Activated T-cell treated with anti-CD3 and anti-CD28 coated beads, Interleukin-2, amount 50 U/mL, for 48 hours (primary cell): ENCODE measurements at places on chromosomes 2 and 18.

DNA sequence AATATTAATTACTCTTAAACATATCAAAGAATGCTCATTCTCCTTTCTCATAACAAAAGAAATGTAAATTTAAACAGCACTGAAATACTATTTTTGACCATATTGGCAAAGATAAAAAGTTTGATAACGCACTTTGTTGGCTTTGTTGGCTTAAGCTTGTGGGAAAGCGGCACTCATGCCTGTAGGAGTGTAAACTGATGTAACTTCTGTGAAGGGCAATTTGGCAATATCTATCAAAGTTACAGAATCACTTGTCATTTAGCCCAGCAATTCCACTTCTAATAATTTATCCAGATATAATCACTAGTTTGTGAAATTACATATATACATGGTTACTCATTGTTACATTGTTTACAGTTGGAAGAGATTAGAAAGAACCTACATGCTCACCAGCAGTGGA, 311.8 kb upstream of the STON1 start:
- DNase-seq: no peak

DNA sequence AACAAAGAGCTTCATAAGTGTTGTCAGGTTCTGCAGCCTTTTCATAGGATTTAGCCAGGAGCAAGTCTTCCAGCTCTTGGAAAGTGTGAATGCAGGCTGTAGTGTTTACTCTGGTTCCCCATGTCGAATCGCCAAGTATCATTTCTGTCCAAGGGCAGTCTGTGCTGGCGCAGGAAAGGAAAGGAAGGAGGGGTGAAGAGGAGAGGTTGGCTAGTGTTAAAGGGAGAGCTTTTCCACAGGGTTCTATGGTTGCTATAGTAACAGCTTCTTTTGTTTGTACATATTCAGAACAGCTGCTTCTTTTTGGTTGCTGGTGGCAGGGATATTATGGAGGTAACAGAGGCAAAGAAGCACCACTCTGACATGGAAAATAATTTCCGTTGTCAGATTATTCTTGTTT, 69.9 kb downstream of the KCNH7 start:
- no peak for DNase-seq

GRCh38 chr18:46416706-46417638, 240.0 kb downstream of the LOXHD1 start:
- no peak for DNase-seq

GRCh38 chr18:35096677-35097011, 55.4 kb downstream of the MAPRE2 start:
- DNase-seq: no peak

- no peak for DNase-seq
These were observed 106.5 kb downstream of the SMAD7 start for GRCh38 chr18:48844271-48844670.

GRCh38 chr2:25280051-25280687, 61.6 kb downstream of the DNMT3A start:
- DNase-seq: no peak

DNA sequence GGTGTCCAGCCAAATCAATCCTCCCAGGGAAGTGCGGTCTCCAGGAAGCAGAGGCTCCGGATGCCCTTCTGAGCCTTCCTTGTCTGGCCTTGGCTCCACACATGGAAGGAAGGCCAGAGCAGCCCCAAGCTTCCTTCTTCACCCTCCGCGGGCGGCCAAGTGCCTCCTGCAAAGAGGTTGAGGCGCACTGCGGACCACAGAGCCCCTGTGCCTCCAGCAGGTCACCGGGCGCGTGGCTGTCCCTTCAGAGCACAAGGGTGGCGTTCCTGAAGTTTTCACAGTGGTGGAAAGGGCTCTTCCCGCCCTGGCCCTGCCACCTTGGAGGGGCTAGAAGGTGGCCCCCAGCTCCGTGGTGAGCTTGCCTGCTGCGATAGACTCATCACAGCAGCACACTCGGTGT, 175.9 kb upstream of the RAB12 start:
- no peak for DNase-seq

DNA sequence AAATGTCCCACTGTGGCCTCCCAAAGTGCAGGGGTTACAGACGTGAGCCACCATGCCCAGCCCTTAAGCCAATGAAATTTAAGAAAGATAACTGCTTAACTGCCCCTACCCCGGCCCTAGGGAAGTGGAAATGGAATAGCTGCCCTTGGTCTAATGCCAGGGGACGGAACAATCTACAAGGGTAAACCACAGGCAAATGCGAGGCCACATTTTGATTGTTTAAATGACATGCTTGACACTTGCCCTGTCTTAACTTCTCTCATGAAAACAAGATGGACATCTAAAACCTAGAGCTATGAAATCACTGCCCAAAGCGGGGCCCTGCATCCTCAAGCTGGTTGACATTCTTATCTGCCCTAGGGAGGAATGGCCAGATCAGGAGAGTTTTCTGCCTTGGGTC, 5.5 kb upstream of the ITSN2 start:
- DNase-seq: no peak

DNA sequence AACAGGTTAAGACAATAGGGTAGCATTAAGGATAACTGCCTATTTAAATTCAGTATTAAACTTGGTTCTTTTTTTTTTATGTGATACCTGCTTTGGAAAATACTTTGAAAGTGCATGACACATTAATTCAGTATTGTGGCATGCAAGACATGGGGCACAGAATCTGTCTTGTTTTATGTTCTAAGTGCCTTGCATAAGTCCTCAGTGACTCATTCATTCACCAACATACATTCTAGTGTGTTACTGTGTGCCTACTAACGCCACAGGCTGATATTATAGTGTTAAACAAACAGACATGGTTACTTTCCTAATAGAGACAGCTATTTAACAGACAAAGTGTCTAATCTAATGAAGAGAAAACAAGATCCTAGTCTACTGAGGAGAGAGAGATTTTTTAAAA, 91.7 kb downstream of the GCA start:
- no peak for DNase-seq

- DNase-seq: no peak
These were observed 640.9 kb upstream of the SETBP1 start for GRCh38 chr18:44039826-44040225.

- DNase-seq: no peak
These were observed 214.5 kb downstream of the ZBTB7C start for GRCh38 chr18:48194591-48195181.

DNA sequence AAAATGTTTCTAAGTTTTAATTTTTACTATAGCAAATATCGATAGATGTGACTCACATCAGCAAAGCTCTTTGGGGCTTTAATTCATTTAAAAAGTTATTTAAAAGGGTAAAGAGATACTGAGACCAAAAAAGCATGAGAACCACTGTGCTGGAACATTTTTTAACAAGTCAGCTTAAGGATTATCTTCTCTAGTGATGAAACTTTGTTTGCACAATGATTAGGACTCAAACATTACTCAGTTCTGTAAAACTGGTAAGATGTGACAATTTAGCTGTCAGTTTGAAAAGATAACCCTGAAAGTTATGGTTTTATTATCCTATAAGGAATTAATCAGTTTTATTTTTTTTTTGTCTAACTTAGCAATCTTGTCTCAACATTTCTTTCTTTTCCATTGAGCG, 301.4 kb downstream of the TSN start:
- DNase-seq: no peak

GRCh38 chr2:227813562-227814353, at the start of gene CCL20:
Gene CCL20 (plus strand): TSS chr2:227813842. CDS start chr2:227813912, 70 bp downstream.
- no peak for DNase-seq

GRCh38 chr2:159043710-159044109, 75.3 kb downstream of the TANC1 start:
- no peak for DNase-seq

DNA sequence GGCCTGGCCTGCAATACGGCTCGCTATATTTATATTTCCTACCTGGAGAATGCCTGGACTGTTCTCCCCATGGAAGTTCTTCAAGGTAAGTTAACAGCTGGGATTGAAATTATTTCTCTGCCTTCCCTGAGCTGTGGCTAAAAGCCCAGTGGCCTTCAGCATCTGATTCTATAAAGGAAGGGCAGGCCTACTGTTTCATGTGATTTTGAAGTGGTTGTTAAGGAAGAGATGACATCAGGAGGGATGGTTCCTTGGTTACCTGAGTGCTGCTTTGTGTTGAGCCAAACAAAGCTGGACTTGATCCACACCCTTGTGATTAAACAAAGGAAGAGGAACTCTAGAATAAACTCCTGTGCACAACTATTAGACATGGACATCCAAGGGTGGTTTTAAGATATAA, 61.6 kb downstream of the MFSD6 start:
- DNase-seq: no peak

DNA sequence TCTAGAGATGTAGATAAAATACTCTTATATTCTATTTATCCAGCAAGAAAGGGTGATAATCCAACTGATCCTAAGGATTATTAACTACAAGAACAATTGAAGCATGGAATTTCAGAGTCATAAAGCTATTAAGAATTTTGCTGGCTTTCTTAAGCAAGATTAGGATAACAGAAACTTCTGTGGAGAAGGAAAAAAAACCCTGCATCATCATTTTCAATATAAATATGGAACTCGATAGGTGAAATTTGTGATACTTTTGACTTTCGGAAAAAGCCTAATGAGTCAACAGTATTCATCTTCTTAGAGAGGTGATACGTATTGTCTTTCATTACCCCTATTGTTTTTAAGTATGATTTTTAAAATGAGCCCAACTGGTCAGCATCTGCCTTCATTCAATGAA, 593.3 kb downstream of the CPS1 start:
- no peak for DNase-seq

DNA sequence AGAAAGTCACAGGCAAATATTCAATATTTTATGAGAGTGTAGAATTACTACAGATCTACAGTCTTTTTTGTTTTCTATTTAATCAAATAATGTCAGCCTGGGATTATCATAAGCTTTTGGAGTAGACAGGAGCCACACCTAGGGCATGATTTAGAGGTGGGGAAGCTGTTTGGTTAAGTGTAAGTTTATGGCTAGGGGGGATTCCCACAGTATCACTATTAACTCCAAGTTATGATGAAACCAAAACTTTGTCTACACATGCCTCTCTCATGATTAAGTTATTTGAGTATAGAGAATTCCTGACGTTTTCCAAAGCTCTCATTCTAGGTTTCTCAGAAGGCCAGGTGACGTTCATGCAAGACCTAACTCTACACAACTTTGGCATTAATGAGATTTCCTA, 2.1 kb downstream of the SERPINB10 start:
- DNase-seq: no peak

GRCh38 chr2:136070913-136071312, 47.0 kb downstream of the CXCR4 start:
- DNase-seq: no peak

DNA sequence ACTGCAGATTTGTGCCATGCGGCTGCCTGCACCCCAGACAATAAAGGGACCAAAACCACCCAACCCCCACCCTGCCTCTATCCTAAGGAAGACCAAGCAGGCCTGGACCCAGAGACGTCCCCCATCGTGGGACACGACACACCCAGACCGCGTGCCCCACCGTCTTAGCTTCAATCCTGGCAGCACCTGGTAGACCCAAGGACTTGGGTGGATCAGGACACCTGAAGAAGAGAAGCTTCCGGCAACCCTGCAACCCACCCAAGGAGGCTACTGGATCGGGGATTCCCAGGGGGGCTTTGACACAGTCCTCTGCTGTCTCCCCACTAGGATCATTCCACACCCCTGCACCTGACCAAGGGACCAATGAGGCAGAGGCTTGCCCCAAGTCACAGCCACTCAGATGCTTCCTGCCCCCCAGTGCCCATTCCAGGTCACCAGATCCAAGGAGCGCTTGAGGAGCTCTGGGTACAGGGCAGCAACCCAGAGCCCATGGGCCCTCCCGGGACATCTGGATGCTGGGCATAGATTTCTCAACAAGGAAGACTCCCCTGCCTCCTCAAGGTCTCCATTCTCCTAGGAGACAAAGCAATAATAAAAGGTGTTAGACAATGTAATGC, 3.6 kb downstream of the ALPI start:
- no peak for DNase-seq

GRCh38 chr2:197960786-197961185, 156.4 kb downstream of the PLCL1 start:
- no peak for DNase-seq

GRCh38 chr2:144521686-144522085, 1.8 kb upstream of the ZEB2 start:
- DNase-seq: no peak

DNA sequence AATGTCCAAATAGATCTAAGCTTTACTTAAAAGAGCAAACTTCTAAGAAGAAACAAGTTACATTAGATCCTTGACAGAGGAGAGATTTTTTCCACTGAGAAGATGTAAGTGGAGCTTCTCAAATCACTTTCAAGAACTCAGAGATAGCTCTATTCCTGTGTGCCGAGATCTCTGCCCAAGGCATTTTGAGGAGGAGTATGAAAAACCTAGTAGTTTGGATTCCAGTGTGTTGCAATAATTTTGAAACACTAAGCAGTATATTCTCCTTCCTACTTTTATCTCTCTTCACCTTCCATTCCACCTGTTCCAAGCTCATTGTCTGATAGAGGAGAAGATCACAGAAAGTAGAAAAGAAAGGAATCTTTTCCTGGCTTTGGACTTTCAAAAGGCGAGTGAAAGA, 192.0 kb upstream of the TANK start:
- no peak for DNase-seq

- DNase-seq: no peak
These were observed 91.4 kb upstream of the AQP4 start for GRCh38 chr18:26956863-26957262.

DNA sequence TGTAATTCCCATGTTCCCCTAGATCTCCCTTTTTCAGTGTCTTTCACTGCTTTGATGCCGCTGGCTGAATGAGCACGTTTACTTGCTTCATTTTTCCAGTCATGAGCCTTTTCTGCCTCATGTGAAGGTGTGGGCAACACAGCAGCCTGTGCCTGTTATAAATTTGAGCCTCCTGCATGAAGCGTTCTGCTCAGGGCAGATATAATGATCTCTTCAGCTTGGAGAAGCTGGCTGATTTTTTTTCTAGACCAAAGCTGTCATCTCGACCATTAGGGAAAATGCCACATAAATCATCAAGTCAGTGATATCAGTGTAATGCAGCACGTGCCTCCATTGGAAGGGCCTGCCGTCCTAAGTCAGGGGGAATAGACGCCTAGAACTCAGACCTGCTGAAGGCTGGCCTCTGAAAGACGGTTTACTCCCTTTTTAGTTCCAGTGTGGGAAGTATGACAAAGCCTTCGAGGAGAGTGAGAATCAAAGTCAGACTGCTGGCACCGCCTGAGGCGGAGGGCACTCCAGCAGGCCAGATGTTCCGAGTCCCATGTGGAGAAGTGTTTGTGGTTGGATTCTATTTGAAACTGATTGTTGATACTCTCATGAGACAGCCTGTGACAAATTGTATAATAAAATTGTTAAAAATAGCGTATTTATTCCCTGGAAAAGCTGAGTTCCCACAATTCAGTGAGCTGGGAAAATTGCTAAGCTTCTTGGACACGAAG, 196.5 kb downstream of the MYO1B start:
- no peak for DNase-seq

DNA sequence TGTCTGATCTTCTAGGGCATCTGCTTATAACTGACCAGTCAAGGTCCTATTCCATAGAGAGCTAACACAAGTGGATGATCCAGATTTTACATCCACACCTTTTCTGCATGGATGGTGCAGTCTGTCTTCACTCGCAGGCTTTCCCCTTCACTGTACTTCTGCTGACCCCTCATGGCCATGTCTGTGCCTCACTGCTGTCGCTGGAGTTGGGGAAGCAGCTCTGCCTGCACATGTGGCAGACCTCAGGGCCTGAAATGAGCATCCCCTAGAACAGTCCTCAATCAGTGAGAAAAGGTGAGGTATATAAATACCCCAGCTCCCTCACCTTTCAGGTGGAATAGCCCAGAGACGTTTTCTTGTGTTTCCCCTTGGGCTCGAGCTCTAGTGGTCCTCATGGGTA, 233.8 kb downstream of the ANKRD36B start:
- DNase-seq: no peak

GRCh38 chr2:124267794-124268193, 242.7 kb downstream of the CNTNAP5 start:
- no peak for DNase-seq

GRCh38 chr2:72386288-72386687, 238.6 kb upstream of the CYP26B1 start:
- no peak for DNase-seq
